ENCODE measurements at places on chromosomes 5 and 9.

DNA sequence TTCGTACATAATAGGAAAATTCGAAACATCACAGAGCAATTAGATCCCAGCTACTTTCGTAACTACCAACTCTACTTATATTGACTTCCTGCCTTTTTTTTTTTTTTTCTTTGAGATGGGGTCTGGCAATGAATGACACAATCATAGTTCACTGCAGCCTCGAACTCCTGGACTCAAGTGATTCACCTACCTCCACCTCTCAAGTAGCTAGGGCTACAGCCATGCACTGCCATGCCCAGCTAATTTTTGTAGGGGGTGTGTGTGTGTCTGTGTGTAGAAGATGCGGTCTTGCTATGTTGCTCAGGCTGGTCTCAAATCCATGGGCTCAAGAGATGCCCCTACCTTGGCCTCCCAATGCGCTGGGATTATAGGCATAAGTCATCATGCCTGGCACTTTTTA, 5.8 kb upstream of the PAIP2 start:
- DNase-seq: no peak

DNA sequence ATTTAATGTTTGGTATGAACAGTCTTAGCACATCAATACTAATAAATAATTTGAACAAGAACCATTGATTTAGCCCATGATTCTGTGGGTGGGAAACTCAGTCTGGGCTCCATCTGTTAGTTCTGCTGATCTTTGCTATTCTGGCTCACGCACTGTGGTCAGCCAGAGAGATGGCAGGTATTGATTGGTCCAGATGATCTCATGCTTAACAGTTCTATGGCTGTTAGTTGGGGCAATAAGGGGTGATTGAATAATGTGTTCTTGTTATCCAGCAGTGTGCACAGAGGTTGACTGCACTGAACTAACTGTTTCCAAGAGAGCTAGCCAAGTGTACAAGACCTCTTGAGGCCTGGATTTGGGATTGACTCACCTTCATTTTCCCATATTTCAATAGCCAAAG, 824.3 kb downstream of the SEMA5A start:
- DNase-seq: no peak

DNA sequence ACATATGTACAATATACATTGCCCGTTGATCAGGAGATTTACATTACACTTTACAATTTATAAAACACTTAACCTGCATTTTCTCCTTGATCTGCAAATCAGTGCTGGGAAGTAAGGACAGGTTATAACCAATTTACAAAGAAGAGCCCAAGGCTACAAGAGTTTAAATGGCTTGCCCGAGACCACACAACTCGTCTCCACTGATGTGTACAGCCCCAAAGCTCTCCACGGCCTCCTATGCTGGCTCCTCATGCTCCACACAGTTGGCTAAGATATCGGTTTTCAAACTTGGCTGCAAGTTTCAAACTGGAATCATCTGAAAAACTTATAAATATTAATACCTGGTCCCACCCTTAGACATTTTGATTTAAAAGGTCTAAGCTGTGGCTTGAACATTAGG, 10.3 kb downstream of the ACTL7B start:
- DNase-seq: no peak

DNA sequence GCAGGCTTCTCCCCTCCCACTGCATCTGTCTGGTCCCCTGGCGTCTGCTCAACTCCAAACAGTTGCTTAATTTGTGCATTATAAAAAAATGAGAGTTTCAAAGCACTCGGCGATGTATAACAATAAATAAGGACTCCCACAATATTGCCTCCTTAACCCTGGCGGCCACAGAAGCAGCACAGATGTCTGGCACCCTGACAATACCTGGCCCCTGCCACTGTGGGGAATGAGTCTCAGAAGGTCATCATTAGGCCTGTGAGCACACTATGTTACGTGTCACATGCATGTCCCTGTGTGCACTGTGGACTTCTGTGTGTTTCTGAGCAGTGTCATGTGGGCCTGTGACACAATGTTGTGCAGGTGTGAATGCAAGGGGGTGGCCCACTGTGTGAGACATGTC, 236.5 kb downstream of the PBX3 start:
- DNase-seq: no peak

GRCh38 chr9:28120184-28120583, 546.9 kb upstream of the C9orf72 start:
- no peak for DNase-seq

DNA sequence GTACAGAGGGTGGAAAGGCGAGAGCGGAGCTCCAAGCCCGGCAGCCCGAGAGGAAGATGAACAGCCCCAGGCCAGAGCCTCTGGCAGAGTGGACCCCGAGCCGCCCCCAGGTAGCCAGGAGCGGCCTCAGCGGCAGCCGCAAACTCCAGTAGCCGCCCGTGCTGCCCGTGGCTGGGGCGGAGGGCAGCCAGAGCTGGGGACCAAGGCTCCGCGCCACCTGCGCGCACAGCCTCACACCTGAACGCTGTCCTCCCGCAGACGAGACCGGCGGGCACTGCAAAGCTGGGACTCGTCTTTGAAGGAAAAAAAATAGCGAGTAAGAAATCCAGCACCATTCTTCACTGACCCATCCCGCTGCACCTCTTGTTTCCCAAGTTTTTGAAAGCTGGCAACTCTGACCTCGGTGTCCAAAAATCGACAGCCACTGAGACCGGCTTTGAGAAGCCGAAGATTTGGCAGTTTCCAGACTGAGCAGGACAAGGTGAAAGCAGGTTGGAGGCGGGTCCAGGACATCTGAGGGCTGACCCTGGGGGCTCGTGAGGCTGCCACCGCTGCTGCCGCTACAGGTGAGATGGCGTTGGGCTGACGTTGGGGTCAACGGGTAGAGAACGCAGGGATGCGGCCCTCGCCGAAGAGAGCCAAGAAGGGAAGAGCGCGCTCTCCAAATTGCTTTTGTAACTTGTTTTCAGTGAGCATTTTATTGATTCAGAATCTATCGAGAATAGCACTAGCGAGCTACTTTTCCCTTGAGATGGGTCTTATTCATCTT, at the start of gene PTGER4:
Gene PTGER4 (plus strand): TSS at position 3 of the 769 bp plus-strand sequence. CDS start 1,079 bp downstream, outside the sequence.
- peak; percentile 31 for DNase-seq

GRCh38 chr5:1800472-1801221, 560 bp upstream of the NDUFS6 start:
- DNase-seq: no peak

DNA sequence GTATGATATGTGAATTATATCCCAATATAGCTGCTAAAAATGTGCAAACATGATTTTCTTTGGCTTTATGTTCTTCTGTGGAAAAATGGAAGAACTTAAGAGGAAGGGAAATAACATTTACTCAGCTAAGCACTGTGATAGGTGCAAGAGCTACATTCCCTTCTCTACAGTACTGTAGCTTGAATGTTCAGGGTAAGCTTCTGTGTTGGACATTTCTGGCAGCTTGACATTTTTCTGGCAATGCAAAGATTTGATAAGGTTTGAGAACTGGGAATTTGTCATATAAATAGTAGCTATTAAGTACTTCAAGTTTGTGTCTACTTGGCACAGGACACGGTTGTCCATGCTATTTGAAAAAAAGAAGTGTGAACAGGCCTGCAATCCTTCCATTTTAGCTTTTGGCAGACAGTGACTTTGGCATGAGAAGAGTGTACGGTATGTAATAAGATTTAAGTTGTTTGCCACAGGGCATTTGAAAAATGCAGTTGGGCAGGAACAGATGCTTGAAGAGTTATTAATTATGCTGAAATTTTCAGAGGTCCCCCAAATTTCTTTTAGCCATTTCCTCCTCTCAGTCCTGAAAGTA, 77.6 kb downstream of the KIF4B start:
- no peak for DNase-seq

DNA sequence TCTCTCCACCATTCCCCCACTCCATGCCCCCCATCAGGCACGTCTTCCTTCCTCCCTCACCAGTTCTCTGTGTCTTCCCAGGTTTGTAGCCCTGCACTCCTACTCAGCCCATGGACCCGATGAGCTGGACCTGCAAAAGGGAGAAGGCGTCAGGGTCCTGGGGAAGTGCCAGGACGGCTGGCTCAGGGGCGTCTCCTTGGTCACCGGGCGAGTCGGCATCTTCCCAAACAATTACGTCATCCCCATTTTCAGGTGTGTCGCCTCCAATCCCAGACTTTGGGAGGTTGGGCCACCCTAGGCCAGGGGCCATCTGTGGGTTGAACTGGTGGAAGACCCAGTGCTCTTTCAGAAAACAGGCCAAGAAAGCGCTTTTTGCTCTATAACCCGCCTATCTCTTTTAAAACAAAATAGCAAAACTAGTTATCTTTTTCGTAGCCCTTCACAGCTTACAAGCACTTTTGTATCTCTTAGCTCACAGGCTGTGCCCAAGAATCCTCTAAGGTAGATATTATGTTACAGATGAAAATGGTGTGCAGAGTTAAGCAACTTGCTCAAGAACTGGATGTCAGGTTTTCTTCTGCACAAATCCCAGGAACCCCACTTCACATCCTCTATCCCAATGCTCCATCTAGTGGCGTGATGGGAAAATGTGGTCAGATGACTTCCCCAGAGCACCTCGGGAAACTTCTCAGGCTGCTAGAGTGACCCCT, 56.2 kb downstream of the PLAC8L1 start:
- no peak for DNase-seq

GRCh38 chr9:36836486-36836885, 197.6 kb downstream of the PAX5 start:
- no peak for DNase-seq

DNA sequence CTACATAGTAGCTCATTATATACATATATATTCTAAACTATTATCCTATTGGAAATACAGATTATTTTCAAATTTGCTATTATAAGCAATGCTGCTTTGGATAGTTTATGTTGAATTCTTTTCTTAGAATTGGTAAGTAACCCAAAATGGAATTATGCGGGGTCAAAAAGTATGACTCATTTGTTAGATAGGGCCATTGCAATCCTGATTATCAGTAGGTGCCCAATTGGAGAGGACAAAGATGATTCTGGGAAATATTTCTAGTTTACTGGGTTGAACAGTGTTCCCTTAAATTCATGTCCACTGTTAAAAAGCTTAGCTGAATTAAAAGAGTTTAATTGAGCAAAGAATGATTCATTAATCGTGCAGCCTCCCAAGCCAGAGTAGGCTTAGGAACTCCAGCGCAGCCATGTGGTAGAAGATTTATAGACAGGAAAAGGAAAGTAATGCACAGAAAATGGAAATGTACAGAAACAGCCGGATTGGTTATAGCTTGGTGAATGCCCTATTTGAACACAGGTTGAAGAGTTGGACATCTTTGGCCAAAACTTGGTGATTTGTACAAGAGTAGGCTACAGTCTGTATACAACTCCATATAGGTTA, 81.8 kb downstream of the GDNF start:
- no peak for DNase-seq

- no peak for DNase-seq
Observed at GRCh38 chr5:56896763-56897162, 12.6 kb upstream of the SETD9 start.

DNA sequence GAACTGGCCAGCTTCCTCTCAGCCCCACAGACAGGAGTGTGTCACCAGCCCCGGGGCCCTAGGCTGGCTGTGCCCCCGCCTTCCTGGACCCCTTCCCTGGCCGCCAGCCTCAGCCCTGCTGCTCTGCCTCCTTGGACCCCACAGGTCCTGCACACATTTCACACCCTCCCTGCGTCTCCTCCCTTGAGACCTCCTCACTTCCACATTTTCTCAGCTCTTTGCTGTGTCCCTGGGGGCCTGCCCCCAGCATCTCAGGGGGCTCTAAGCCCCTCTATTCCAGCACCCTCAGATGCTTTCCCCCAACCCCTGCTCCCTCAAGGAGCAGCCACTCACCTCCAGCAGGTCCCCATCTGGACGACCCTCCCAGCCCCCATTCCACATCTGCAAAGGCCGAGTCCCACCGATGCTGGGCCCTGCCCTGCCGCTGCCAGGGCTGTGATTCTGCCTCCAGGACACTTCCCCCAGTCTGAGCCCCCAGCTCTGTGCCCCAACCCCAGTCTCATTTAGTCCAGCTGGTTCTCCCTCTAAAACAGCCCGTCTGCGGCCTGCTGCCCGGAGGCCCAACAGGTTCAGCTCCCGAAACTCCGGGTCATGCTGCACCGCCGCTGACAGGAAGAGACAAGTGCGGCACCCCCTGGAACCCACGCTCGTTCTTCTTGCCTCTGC, 4.2 kb downstream of the SLC34A3 start:
- no peak for DNase-seq

DNA sequence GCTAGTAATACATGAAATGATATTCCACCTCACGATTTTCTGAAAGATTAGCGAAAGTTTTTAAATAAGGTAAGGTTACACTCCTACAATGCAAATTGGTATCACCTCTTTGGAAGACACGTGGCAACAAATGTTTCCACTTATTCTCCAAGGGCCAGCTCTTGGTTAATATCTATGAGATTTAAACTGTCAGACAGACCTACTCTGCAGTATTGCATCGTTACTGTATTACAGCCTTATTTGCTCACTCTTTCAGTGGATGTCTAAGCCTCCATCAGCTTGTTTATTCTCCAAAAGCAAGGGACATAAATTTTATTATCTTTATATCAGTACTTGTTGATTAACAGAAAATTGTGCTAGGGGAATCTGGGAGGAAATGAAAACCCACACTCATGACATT, 135.7 kb downstream of the MLLT3 start:
- no peak for DNase-seq

- DNase-seq: no peak
Observed at GRCh38 chr5:124111886-124112285, 599.9 kb downstream of the CSNK1G3 start.

- DNase-seq: no peak
Observed at GRCh38 chr5:160507221-160507721, 85.6 kb downstream of the PTTG1 start.

DNA sequence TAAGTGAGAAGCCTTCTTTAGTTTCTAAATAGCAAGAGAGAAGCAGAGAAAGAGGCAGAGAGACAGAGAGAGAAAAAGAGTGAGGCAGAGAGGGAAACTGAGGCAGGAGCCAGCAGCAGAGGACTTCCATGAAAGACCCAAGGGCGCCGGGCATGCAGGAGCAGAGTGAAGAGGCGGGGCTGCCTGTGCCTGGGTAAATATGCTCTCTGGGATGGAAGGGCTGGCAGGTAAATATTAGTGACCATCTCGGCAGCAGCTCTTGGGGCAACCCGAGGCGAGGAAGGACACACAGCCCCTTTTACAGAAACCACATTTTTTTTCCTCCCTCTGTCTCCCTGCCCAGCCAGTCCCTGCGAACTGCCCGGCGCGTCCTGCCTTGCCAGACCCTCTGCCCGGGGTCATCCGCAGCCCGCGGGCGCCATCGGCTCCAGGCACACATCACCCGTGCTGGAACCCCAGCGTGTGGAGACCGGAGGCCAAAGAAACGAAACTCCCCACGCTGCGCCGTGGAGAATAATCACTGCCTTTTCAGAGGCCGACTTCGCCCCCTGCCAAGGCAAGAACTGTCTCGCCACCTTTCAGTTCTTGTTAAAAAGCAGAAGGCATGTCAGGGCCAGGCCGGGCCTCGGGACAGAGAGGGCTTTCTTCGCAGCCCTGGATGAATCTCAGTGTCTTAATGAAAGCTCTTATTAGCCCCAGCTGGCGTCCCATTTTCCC, 61.3 kb downstream of the BOD1 start:
- no peak for DNase-seq

GRCh38 chr5:69129413-69129812, 35.6 kb downstream of the SLC30A5 start:
- no peak for DNase-seq

GRCh38 chr5:77294185-77294584, 83.7 kb downstream of the PDE8B start:
- no peak for DNase-seq

GRCh38 chr5:176670449-176670848, 23.2 kb downstream of the TSPAN17 start:
- no peak for DNase-seq
